ENCODE measurements at places on chromosomes 3 and 15.
A peak's percentile ranks its signal among the peaks of the same experiment; 100 is the strongest.

GRCh38 chr3:94935738-94936580 lies 873.1 kb downstream of the NSUN3 start:
- DNase-seq = no peak

- DNase-seq = no peak
Measured at GRCh38 chr15:82314769-82315518, 34.3 kb downstream of the GOLGA6L10 start.

- DNase-seq = peak; percentile 63
Measured at GRCh38 chr15:85623315-85624049, 171.2 kb downstream of the KLHL25 start.

GRCh38 chr3:194928831-194929577 lies 243.3 kb downstream of the FAM43A start:
- DNase-seq = peak; percentile 17

- no peak for DNase-seq
Measured at GRCh38 chr3:34196914-34197313, 398.5 kb downstream of the PDCD6IP start.

- no peak for DNase-seq
Measured at GRCh38 chr3:69290006-69290405, 95.9 kb downstream of the FRMD4B start.

DNA sequence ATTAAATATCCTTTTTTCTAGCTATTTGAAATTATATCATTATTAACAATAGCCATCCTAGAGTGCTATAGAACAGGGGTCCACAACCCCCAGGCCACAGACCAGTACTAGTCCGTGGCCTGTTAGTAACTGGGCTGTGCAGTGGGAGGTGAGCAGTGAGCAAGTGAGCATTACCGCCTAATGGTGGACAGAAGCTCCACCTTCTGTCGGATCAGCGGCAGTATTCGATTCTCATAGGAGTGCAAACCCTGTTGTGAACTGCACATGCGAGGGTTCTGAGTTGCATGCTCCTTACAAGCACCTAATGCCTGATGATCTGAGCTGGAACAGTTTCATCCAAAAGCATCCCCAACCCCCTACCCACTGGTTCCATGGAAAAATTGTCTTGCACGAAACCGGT lies 11.7 kb downstream of the CLDN16 start:
- no peak for DNase-seq

DNA sequence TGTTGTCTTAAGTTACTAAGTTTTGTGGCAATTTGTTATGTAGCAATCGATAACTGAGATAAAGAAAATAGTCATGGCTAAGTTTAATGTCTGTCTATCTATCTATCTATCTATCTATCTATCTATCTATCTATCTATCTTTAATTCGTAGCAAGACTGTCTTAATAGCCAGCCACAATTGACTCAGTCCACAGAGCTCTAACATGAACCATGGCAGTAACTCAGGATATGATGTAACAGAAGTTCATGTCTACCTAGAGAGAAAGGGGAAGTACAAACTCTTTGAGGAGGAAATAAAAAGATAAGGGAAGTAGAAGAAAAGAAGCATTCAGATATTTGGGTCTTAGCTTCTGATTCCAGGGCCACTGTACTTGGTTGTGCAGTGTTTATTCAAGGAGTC lies 61.5 kb upstream of the FNDC3B start:
- no peak for DNase-seq

DNA sequence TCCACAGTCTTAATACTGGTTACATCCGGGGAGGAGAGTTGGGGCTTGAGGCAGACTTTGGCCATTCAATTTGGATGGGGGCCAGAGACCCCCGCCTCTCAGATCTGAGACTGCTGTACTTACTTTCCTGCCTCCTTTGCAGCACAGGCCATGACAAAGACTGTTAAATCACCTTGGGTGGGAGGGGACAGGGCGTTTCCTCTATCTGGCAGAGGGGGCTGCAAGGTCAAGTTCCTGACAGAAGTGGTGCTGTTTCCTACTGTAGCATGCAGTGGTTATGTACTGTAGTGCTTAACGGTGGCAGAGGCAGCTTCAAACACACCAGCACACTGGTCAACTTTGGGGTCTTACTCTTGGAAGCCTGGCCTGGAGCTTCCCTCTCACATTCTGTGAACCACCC lies 261.2 kb upstream of the LRRFIP2 start:
- DNase-seq = no peak

- DNase-seq = no peak
Measured at GRCh38 chr15:26126819-26127387, 263.8 kb upstream of the ATP10A start.

DNA sequence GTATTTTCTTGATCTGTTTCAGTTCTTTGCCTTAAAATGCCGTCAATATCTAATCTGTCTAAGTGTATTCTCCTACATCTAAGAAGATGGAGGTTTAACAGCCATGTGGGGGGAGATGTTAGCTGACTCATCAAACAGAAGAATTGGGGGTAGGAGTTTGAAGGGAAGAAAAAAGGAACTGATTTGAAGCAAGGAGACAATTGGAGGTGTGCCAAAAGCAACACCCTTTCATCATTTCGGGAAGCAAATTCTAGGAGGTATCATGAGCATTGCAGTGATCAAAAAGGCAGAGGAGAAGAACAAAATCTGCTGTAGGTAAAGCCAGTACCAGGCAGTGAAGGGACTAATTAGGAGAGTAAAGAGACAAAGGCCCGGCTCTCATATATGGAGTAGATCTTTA lies 337.3 kb upstream of the TBC1D5 start:
- DNase-seq = peak; percentile 72

DNA sequence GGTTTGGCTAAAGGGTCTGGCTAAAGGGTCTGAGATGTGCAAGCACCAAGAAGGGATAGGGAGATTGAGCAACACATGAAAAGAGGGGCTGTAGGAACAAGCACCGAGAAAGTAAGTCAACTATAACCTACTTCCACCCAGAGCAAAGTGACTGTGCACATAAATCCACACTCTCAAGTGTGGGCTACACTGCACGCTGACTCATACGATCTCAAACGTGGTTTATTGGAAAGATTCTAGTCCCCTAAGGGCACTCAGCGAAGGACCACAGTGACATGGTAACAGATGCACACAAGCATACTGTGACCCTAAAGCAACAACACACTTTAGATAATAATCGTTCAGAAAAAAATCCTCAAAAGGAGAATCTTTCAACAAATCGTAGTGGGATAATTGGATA lies 48.0 kb downstream of the EHHADH start:
- DNase-seq = no peak

GRCh38 chr3:5165698-5166097 lies 21.8 kb upstream of the EDEM1 start:
- no peak for DNase-seq

- DNase-seq = no peak
Measured at GRCh38 chr15:64156652-64157331, 5.3 kb downstream of the SNX22 start.

DNA sequence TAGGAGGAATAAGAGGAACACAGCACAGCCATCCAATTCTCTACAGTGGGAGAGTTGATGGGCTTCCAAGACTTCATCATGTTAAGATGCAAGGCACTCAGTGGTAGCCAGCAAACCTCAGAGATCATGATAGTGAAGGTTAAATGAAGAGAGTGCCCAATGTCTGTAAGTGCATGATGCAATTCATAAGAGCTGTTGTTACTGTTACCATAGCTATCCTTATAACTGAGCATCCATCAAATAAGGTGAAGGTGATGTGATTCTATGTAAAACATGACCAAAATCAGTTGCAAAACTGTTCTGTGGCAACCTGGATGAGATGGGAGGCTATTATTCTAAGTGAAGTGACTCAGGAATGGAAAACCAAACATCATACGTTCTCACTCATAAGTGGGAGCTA lies 289.7 kb downstream of the MAGI1 start:
- DNase-seq = no peak

- peak; percentile 26 for DNase-seq
Measured at GRCh38 chr3:108118038-108118768, 27.4 kb upstream of the CD47 start.

DNA sequence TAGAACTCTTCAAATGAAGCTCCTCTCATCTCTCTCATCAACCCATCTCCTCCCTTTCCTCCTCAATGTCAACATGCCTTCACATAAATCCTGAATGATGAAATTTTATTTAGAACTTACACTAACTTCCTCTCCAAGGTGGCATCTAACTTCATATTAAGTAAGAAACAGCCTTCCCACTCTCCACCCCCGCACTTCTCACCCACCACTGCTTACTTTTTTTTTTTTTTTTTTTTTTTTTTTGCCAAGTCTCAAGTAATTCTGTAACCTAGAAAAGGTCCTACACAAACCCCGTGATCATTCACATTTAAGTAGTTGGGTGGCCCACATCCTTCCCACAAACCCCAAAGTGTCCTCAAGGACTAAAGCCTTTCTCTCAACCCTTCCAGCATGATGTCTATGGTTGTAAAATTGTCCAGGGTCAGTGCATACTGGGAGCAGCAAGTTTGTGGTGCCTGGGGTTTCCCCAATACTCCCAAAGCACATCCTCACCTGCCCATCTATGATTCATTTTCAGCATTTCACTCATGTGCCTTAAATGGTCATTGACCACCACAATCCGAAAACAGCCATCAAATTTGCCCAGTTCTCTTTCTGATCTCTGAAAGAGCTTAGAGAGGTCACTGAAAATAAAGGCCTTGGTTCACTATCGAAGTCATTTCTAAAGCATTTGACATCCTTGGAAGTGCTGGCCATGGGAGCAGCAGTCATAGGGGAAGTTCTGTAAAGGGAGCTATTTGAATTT lies 47.2 kb downstream of the CD86 start:
- no peak for DNase-seq

- no peak for DNase-seq
Measured at GRCh38 chr3:2770451-2770850, 339.7 kb downstream of the IL5RA start.

DNA sequence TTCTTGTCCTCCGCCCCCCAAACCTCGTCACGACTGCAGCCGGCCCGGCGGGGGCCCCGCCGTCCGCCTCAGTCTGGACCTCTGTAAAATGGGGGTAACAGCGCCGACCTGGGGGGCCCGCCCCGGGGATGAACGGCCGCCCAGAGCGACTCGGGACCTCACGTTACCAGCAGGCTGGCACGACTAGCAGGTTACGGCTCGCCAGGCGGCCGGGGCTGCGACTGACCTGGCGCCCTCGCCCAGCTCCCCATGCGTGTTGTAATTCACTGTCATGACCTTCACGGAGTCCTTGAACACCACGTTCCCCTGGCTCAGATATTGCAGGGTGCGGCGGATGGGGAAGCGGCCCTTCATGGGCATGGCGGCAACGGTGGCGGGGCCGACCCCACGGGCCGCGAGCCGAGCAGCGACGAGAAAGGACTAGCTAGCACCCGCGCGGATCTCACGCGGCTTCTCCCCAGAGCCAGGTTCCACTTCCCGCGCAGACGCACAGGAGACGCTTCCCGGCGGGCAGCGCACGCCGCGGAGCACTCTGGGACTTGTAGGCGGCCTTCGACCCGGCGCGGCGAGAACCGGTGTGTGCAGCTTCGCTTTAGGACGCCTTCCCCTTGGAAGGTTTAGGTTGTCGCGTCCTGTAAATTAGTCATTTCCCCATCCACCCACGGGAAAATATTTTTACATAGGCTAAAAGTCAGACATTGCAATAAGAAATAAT lies at the start of gene MRPS25:
TSS of gene MRPS25 (minus strand) at position 481 of the 715 bp plus-strand sequence. CDS start at position 360, 121 bp downstream.
- DNase-seq = peak; percentile 90

DNA sequence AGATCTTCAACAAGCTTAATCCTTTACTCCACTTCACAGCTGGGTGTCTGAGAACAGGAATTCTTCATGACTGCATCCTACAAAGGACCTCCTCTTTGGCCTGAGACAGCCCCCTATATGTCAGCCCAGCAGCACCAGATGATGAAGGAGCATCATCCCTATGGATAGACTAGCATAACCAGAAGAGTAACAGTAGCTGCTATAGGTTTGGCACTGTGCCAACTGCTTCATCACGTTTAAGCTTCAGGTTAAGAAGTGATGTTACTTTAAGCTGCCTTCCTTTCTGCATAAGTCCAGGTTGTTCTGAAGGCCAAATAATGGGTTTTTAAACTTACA lies 50.6 kb downstream of the CMSS1 start:
- DNase-seq = peak; percentile 66

- DNase-seq = no peak
Measured at GRCh38 chr3:4332111-4332510, 28.9 kb downstream of the SETMAR start.
